Fibroblast of skin of left biceps (primary cell): ENCODE measurements at places on chromosomes 4 and X.

- DNase-seq: no peak
Observed at GRCh38 chrX:39508300-39508692, 589.5 kb downstream of the BCOR start.

GRCh38 chrX:110042496-110042895 lies 39.6 kb downstream of the TMEM164 start:
- no peak for DNase-seq

DNA sequence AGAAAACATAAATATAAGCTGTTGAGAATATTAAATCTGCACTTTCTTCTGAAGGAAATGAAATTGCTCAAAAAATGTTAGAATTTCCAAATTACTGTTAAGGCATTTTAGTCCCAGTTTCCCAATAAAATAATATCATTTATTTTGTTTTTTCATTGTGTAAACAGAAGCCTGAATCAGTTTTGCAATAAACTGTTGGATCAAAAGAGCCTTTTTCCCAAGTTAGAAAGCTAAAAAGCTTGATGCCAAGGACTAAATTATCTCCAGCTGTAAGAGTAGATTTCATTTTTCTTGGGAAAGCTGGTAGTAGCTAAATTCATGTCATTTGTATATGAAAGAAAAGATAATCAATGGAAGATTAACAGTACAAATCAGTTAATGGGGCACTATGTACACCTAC lies 95.8 kb downstream of the RNF150 start:
- no peak for DNase-seq

DNA sequence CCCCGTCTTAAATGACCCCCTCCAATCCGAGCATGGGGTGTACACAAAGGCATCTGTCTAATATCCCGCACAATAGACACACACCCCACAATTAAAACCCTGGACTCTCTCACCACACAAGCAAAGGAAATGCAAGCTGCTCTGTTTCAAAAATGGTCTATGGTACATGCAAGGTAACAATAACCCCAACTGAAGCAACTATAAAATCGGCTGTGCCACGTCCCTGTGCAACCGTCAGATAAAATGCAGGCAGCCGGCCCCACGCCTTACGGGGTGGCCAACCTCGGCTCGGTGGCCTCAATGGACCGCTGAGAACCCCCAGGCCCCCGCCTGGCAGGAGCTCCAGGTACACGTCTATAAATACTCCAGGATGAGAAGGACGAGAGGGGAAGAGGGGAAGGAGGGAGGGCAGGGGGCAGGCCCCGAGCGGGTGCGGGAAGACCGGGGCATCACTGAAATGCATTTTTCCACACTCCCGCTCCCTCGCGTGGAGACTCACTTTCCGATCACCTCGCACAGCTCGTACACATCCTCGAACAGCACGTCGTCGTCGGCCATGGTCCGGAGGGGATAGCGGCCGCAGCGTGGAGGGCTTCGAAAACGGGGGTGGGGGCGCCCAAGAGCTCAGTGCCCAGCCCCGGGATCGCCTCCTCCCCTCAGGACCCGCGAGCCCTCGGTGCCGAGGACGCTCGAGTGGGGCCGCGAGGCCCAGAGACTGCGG lies 763 bp downstream of the CASK start:
- no peak for DNase-seq

DNA sequence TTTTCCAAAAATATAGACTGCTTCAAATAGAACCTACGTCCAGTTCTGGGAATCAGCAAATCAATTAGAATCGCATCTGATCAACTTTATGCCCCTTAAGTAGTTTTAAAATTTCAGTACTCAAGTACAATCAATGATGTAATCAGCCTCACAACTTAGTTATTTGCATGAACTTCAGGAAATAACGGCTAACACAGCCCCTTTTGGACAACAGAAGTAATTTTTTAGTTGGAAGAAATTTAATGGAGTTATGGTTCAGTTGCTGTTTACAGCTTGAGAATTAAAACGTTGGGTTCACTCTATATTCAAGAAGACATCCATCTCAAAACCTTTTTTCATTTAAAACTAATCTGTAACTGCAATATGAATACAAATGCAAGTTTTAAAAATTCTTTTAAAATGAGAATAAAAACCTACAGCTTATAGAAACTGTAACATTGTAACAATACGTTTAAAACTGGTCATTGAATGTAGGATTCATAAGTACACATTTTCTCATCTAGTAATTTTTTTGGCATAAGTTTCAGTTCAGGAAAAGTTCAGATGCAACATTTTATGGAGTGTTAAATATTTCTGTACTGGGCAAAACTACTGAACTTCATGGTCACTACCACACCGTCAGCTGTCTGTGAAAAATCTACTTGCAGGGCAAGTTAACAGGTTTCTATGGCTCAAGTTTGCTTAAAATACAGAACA lies 956 bp downstream of the TAPT1 start:
- no peak for DNase-seq

GRCh38 chr4:15719506-15719905 lies 16.6 kb downstream of the BST1 start:
- DNase-seq: no peak

DNA sequence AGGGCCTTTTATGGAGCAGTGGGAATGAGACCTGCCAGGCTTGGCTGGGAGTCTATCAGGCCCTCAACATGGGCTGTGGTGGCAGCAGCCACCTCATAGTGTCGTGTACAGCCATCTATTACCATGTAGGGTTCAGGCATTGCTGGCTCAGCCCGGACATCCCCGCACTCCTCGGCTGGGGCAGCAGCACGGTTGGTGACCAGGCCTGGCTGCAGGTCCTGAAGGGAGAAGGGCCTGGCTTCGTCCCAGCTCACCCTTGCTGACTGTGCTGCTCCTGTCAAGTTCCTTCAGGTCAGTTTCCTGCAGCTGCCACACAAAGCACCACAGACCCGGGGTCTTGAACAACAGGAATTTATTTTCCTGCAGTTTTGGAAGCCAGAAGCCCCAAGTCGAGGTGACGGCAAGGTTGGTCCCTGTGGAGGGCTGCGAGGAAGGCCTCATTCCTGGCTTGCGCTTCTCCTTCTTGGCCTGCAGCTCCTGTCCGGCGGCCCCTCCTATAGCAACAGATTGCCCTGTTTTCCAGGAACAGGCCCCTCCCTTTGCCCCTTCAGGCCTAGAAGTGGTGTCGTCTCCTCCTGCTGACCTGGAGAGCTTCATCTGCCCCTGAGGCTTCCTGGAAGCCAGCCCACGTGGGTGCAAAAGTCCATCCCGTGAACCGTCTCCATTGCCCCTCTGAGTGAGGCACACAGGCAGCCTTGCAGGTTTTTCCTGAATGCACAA lies 25.2 kb upstream of the SORCS2 start:
- DNase-seq: no peak

DNA sequence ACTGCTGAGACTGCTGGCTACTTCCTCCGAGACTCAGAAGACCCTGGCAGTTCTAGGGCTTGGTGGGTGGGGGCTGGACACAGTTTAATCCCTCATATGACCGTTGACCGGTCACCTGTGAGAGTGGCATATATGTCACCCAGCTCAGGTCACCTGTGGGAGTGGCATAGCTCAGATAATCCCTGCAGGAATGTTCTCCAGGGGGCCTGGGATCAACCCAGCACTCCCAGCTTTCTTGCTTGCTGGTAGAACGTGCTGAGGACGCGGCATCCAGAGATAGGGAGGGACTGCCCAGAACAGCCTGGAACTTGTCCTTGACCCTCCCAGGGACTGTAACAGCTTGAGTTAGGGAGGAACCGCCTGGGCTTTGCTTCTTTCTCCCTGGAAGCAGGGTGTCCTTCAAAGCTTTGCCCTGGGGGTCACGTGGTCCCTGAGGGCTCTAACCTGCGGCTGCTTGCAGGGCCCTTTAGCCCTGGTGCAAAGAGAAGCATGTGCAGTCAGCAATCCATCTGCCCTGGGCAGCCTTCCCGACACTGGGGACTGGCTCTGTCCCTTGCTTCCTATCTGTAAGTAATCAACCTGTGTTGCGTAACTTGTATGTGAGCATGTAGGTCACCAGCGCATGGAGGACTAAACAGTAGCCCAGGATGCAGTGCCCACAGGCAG lies 55.3 kb downstream of the ZFYVE28 start:
- no peak for DNase-seq

DNA sequence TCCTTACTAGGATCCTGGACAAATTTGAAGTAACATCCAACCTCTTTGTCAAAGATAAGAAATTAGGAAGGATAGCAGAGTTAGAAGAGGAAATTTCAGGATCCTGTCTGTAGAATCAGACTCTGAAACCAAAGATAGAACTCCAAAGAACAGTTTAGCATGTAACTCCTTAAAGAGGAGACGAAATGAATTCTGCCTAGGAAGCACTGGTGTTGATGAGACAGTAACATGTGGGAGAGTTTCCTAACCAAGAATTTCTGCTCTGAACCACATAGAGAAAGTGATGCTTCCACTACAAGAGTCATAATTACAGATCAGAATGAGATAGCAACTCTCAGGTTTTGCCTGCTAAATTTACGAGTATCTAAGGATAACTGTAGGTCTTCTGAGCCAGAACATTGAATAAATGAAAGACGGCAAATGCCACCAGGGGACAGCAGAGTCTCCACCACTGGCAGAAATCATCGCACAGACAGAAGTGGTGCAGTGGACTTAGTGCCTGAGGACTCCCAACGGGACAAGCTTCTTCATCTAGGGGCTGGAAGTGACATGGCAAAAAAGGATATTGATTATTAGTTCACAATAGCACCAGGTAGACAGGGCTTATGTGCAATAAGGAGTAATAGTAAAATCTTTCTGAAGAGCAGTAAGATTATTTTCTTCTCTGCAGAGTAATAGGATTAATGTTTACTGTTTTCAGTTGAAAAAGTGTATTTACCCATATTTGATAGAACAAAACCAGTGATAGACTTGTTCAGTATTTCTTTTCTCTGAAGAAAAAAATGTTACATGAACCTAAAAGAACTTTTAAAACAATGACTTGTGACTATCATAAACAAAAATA lies 6.7 kb upstream of the PPID start:
- no peak for DNase-seq

GRCh38 chr4:22500831-22501714 lies 14.8 kb downstream of the ADGRA3 start:
- no peak for DNase-seq

- no peak for DNase-seq
Observed at GRCh38 chrX:29842552-29842951, 372.8 kb upstream of the MAGEB2 start.

- no peak for DNase-seq
Observed at GRCh38 chr4:112526061-112526460, 10.1 kb upstream of the NEUROG2 start.

- DNase-seq: peak; percentile 10
Observed at GRCh38 chr4:140533951-140534480, 10.0 kb downstream of the ELMOD2 start.

DNA sequence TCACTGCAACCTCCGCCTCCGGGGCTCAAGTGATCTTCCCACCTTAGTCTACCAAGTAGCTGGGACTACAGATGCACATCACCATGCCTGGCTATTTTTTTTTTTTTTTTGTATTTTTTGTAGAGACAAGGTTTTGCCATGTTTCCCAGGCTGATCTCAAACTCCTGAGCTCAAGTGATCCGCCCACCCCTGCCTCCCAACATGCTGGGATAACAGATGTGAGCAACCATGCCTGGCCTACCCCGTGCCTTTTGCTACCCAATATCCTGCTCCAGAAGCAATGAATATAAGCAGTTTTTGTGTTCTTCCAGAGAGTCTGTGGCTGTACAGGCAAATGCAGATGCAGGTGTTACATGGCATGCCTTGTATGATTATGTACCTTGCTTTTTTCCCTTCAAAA lies 50.5 kb downstream of the TBC1D14 start:
- no peak for DNase-seq

DNA sequence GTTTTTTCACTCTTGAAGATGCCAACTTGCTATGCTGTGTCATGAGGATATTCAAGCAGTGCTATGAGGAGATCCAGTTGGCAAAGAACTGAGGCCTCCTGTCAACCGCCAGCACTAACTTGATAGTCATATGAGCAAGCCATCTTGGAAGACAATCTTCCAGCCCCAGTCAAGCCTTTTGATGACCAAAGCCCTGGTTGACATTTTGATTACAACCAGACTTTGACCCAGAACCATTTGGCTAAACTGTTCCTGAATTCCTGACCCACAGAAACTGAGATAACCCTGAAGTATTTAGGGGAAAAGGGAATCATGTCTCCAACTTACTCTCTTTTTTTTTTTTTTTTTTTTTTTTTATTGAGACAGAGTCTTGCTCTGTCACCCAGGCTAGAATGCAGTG lies 32.9 kb downstream of the UGDH start:
- DNase-seq: no peak

DNA sequence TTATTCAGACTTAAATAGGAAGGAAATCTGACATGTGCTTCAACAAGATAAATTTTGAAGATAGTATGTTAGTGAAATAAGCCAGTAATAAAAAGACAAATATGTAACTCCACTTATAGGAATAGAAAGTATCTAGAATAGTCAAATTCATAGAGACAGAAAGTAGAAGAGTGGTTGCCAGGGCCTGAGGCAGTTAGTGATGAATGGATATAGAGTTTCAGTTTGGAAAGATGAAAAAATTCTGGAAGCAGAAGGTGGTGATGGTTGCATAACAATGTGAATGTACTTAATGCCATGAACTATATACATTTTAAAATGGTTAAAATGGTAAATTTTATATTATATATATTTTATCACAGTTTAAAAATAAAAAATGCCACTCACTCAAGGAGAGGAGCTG lies 54.3 kb downstream of the HAND2 start:
- no peak for DNase-seq

DNA sequence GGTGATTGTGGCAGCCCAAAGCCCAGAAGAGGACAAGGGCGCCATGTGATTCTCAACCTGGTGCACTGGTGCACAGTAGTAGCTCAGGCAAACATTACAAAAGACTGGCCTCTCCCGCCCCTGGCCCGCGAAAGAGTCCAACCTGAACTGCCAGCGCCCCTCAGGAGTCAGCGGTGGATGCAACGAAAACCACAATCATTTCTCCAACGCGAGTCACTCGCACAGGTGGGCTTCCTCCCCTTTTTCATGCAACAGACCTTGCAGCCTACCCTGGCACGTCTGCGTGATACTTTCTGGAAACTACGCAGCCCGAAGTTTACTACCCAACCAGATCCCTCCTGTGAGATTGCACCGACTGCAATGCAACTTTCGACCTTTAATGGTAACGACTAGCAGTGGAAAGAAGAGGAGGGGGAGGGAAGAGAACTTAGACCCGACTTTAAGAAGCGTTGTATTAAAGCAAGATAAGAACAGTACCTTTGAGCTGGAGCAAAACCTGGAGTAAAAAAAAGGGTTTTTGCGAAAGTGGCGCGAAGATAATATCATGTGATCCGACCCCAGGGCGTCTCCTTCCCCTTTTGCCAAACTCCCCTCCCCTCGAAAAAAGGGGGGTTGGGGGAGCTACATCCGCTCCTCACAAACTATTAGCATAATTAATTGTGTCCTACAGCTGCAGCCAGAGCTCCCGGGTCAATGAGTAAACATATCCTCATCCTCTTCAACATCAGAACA lies 63.3 kb upstream of the CCDC160 start:
- DNase-seq: no peak

DNA sequence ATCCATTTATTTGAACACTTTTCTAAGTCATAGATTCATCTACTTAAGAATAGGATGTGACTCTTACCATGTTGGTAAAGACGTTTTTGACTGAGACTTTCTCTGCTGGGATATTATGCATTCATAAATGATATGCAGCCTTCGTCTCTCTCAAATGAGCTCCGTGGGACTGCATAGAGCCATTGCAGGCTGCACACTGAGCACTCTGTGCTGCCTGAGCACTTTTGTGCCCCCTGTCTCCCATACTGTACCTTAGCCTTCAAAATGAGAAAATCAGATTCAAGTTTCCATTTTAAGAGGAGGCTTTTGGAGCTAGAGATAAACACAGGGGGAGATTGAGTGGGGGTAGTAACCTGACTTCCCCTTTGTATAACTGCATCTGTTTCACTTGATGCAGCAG lies 433.6 kb downstream of the ZIC3 start:
- DNase-seq: no peak
